ENCODE measurements at places on chromosomes 7 and 10.

- no peak for DNase-seq
Measured at GRCh38 chr10:102581401-102581800, 62.9 kb upstream of the TRIM8 start.

GRCh38 chr7:136053689-136054485, 76.7 kb upstream of the MTPN start:
- DNase-seq, result no peak

- DNase-seq, result no peak
Measured at GRCh38 chr10:78870458-78870857, 198.3 kb upstream of the ZMIZ1 start.

GRCh38 chr7:1690359-1690958, 20.4 kb downstream of the ELFN1 start:
- no peak for DNase-seq

- DNase-seq, result no peak
Measured at GRCh38 chr7:130506358-130506757, 14.5 kb downstream of the MEST start.

GRCh38 chr7:148095066-148095465, 495.5 kb upstream of the C7orf33 start:
- no peak for DNase-seq

DNA sequence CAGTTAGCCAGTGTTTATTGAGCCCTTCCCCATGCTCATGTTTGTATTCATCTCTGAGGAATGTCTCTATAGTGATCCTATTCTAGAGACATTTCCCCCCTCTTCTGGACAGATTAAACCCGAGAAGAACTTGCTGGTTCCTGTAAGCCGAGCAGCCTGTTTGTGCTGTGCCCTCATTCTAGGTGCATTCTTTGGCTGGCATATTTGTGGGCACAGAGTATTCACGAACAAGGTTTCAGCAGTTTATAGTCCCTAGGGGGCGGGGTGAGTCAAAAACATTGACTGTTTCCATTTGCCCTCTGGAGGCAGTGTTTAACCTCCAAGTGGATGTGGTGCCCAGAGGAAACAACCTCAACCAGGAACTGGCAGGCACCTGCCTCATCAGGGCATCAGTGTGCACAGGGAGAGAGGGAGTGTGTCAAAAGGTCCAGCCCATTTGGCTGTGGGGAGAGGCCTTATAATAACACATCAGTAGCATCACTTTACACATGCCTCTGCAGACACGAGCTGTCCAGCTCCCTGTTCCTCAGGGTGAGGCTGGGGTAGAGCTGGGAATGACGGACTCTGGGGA, 273.3 kb upstream of the LRGUK start:
- peak; percentile 85 for DNase-seq

DNA sequence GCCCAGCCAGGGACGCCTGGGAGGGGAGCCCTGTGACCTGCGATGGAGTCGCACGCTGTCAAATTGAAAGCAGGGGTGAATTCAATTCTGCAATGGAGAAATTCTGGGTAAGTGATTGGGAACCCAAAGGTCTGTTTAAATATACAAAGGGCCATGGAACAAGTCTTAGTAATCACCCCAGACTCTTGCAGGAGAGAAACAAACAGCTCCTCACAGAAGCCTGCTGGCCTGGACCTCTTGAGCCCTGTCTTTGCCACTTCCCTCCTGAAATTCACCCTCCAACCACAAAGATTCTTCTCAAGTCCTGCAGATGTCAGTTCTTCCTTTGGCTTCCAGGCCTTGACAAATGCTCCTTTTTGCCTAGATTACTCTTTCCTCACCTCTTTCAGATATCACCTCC, 97.3 kb downstream of the GLI3 start:
- no peak for DNase-seq

DNA sequence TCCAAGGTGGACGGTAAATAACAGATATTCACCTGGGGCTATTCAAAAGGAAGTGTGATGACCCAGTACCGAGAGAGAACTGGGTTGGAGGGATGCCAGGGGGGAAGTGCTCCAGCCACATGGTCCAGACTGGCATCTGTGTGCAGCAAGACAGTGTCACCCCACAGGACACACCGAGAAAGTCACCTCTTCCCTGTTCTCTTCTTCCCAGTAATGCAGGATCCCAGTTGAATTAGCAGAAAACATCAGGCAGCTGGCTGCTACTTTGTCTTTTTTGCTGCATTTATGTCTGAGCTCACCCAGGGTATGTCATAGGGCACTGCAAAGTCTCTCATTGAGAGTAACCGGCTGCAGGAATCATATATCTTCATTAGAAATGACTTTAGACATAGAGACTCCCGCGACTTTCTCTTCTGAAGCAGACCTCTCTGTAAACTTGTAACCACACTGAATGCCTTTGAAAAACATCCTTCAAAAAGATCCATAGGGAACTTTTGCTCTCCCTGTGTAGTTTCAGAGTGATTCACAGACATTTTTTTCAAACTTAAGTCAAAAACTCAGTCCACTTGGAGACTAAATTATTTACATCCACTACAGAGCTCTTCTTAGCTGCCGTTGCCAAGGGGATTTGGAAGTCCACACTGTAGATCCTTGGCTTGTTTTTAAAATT, 609.0 kb upstream of the DPP6 start:
- no peak for DNase-seq

GRCh38 chr10:109103278-109103677, 820.0 kb downstream of the XPNPEP1 start:
- DNase-seq, result no peak

GRCh38 chr7:41038211-41038610, 664.7 kb downstream of the INHBA start:
- no peak for DNase-seq

- no peak for DNase-seq
Measured at GRCh38 chr7:28988810-28989209, 30.7 kb upstream of the TRIL start.

GRCh38 chr7:40263752-40264390, 129.1 kb downstream of the SUGCT start:
- DNase-seq, result no peak

DNA sequence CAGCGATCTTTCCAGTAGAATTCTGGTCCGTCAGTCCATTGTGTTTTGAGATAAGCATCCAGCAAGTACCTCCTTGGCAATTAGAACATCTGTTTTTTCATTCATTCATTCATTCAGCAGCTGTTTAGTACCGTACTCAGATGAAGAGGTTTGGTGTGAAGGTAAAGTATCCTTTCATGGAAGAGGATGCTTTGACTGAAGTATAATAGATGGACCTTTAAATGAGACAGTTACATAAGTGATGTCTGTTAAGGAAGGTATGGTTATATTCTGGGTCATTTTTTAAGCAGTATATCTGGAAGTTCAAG, 1.2 kb downstream of the MAPK8 start:
- DNase-seq, result no peak

DNA sequence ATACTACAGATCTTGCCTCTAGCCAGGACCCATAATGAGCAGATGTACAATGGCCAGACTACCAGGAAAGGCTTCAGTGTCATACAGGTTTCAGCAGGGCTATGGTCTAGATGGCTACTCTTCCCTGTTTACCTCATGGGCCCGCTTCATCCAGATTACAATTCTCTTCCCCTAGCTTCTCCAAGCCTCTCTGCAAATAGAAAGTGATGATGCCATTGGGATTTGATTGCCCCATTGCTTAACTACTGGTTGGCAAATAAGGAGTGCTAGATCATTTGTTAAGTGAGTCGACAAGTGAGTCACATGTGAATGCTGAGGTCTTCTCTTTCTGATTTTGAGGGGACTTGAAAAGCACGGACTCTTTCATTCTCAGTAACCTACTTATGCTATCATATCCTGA, 361.5 kb upstream of the LRRTM3 start:
- no peak for DNase-seq

GRCh38 chr7:30867483-30867882, 44.2 kb upstream of the AQP1 start:
- no peak for DNase-seq

DNA sequence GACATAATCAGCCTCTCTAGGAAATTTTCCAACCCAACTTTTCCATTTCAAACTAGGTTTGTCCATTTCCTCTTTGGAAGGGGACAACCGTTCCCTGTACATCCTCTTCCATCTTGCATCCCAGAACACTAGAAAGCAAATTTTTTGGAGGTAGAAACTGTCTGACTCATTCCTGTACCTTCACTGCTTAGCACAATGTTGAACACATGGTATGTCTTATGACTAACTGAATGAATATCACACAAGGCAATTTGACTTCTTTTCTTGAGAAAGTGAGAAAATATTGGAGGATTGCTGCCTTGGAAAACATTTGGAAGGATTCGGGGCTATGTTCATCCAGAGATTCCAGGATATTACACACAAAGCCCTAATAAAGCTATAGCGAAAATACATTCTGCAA, 289.1 kb downstream of the FGFR2 start:
- DNase-seq, result no peak

GRCh38 chr10:12807096-12807755, 194.3 kb downstream of the CCDC3 start:
- DNase-seq, result no peak

DNA sequence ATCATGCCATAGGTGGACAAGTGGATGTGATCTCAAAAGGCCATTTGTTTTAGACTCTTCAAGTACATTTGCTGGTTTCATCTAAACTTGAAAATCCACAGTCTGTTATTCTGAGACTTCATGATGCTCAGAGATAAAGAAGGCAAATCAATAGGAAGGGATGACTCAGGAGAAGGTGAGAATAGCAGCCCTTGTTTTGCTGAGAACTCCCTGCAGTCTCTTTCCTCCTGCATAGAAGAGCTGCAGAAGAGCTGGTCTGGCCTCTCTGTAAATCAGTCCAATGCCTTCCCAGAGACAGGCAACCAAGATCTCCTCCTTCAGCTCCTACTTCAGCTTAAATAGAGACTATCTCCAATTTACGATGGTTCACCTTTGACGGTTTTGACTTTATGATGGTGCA, 4.0 kb upstream of the BAIAP2L1 start:
- DNase-seq, result peak; percentile 59

- peak; percentile 65 for DNase-seq
Measured at GRCh38 chr7:95396136-95397032, at the start of gene PON3. PON3 (minus strand) TSS chr7:95396375; CDS start chr7:95396350, 25 bp downstream.

- DNase-seq, result no peak
Measured at GRCh38 chr10:126423732-126424491, 35.6 kb upstream of the ADAM12 start.

DNA sequence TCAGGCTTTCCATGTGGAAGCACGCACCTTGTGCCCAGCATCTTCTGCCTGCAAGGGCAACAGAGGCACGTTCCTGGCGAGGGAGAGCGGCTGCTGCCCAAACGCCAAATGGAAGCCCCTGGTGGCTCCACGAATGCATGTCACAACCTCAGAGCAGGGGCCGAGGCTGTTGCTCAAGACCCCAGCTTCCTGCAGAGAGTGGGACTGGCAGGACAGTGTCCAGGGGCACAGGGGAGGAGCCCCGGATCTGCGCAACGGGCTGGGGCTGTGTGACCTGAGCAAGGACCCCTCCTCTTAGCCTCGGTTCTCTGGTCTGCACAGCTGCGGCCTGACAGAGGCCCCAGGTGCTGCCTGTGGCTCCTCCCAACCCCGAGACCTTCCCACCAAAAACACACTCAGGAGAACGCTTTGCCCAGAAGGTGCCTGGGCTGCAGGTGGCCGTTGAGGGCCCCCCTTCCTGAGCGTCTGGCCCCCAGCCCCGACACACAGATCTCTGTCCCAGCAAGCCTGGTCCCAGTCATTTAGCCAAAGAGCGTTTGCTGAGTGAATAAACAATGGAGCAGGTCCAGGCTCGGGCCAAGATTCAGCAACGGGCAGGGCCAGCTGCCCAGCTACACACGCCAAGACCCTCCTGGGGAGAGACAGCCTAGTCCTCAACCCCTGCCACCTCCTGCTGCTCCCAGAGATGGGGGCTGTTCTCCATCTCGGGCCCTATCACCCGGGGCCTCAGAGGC, 1.2 kb downstream of the MICALL2 start:
- DNase-seq, result peak; percentile 59

DNA sequence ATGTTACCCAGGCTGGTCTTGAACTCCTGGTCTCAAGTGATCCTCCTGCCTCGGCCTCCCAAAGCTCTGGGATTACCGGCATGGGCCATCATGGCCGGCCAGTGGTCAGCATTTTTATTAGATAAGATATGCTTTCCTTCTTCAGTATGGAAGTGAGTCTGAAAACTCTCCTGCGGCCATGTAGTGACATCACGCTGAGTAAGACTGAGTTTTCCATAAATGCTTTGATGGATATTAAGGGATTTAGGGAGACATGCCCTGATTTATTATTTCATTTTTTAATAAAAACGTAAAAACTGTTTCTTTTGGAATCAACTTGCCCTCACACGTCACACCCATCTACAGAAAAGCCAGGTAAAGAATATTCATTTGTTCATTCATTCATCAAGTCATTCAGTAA, 48.4 kb downstream of the DYNC1I1 start:
- DNase-seq, result no peak

DNA sequence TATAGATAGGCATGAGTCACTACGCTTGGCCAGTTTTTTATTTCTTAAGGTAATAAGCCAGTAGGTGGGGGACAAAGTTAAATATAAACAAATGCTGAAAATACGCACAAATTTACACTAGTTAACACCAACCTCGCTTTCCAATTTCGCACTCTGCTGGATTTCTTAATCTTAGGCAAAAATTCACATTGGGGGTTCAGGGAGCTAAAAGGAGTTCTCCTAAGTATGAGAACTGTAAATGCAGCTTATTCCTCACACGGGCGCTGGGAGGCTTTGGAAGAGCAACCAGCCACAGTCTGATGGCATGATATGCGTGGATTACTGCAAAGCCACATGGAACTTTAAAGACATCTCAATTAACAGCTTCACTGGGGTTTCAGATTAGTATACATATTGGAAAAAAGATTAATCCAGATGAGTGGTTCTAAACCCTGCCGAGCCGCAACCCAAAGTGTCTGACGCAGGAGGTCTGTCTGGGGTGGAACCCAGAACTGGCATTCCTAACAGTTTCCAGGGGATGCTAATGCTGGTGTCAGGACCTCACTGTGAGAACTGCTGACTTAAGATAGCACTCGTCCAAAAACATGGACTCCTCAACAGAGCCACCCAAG, 16.2 kb downstream of the TNS3 start:
- DNase-seq, result no peak

DNA sequence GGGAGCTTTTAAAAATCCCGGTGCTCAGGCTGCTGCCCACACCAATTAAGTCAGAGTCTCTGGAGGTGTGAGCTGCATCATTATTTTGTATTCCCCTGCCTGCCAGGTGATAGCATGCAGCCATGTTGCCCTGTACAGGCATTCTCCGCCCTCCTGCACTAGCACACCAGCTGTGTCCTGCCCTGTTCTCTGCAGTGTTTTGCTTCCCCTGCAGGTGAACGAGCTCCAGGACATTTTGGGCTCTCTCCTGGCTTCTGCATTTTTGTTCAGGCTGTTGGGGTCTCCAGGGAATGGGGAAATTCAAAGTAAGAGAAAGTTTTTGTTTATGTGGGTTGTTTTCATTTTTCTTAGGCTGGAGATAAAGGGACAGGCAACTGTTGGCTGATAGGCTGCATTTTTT, 271.0 kb upstream of the COBL start:
- peak; percentile 57 for DNase-seq

GRCh38 chr7:2821161-2821841, 22.8 kb downstream of the GNA12 start:
- DNase-seq, result peak; percentile 76

GRCh38 chr7:98758157-98758556, 111.7 kb downstream of the TMEM130 start:
- no peak for DNase-seq
